Activated CD4-positive, alpha-beta T cell treated with anti-CD3 and anti-CD28 coated beads for 1 hour (primary cell): ENCODE measurements at places on chromosomes 2 and 18.
A peak's percentile ranks its signal among the peaks of the same experiment; 100 is the strongest.

DNA sequence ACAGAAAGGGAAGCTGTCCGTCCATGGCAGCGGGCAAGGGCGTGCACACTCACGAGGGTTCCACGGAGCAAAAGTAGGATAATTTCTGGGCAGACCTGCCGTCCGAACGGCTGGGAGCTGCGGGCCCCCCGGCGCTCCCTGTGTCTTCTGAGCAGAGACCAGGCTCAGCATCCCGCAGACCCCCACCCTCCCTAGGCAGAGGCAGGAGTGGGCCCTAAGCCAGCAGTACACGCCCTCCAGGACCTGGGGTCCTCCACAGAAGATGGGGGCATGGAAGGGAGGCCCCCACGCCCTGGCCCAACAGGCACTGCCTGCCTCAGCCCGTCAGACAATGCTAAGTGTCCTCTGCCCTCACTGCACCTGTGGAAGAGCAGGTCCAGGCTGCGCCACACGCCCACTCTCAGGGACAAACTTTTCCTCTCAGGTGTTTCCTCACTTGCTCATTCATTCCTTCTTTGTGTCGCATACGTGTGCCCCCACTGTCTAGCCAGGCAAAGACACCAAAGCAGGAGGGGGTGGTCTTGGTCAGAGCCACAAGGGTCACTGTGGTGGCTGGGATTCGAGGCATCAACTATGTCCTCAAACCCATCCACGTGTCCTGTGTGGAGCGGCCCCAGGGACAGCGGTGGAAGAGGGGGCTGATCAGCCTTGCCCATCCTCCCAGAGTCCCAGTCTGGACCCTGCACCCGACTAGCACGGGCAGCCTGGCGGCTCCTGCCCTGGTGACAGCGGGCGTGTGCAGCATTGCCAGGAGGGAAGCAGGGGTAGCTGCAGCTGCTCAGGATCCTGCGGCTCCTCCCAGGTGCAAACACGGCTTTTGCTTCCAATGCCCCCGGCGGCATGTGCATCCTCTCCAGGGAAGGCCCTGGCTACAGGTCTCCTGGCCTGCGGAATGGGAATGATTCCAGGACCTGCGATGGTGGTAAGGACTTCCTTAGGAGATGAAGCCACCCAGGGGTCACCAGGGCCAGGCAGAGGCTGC is 2.4 kb upstream of the GPC1 start:
- no peak for DNase-seq

DNA sequence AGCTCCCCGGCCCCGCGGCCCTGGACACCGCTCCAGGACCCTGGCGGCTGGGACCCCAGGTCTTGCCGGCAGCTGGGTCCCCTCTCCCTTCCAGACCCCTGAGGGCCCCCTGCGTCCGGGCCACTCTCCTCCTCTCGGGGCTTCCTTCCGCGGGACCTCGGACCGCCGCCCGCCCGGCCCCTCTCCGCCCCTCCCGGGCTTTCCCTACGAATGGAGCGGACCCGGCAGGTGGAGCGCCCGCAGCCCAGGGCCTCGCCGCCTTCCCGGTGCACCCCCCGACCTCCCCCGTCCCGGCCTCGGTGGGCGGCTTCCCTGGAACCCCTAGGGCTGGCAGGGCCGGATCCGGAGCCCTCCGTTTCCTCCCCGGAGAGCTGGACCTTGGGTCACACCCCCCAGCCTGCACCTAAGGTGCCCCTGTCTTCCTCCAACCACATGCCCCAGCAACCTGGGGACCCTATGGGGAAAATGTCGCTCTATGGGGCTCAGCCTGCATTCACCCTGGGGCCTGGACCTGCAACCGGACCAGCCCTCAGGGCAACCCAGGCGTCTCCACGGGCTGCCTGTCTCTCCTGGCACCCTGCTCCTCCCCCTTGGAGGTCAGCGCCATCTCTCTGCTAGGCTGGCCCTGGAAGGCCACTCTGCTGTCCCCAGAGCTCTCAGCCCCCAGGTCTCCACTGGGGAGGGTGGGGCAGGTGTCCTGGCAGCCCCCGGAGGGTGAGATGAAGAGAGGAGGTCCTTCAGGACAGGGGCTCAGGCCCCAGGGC is 730 bp downstream of the B3GNT7 start:
- no peak for DNase-seq

DNA sequence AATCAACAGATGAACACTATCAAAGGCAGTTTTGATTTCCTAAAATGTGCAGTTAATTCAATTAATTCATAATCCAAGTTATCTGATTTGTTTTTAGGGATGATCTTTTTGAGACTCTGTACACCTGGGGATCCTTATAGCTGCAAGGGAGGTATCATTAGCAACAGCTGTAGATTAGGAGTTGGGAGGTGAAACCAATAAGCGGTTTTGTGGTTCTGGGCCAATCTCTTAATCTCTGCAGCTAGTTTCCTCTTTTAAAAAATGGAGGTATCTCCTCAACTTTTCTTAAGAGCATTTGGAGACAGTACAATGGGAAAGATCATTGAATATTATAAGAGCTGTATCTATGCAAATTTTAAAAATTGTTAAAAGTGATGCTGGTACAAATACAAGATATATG is 126.0 kb downstream of the MC4R start:
- DNase-seq = no peak

GRCh38 chr18:40955351-40955750 is 999.7 kb upstream of the PIK3C3 start:
- DNase-seq = no peak

DNA sequence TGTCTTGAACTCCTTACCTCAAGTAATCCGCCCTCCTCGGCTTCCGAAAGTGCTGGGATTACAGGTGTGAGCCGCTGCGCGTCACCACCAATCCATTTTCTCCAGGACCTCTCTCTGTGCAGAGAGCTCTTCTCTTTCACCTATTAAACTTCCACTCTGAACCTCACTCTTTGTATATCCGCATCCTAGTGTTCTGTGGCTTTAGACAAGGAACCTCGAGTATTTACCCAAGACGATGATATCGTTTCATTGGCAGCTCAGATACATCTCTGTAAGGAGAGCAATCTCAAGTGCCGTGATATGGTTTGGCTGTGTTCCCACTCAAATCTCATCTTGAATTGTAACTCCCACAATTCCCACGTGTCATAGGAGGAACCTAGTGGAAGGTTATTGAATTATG is 15.1 kb upstream of the WDR33 start:
- no peak for DNase-seq

- DNase-seq = no peak
These were observed 176.1 kb upstream of the ZFP36L2 start for GRCh38 chr2:43402452-43402937.

DNA sequence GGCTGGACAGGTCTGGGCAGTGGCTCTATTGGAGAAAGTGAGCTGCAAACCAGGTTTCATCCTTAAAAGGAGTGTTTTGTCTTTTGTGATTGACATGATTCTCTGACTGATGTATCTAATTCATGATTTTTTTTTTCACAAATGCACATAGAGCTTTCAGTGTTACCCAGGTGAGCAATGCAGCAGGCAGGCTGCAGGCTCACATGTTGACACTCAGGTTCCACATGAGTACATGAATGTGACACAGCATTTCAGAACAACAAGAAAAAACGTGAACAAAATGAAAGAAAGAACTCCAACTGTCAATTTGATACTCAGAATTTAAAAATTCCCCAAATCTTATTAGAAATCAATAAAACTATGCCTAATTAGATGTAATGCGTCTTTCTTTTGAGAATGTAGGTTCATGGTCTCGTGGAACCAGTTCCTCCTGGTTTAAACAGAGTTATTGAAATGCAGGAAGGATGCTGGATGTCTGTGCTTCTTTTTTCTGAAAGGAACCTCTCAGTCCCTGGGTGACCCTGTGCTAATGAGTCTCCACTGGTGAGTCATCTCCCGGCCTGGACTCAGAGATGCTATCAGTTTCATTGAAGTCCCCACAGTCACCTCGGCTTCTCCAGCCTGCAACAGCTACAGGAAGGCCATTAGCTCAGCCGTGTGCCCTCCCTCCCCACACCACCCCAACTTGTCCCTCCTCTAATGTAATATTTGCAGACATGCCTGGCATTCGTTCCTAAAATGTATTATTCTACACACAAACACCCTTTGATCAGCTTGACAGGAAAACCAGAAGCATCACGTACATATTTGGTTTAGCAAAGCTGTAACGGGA is 430.4 kb downstream of the LPIN1 start:
- DNase-seq = no peak

- DNase-seq = no peak
These were observed 24.1 kb downstream of the TFPI start for GRCh38 chr2:187529977-187530721.

DNA sequence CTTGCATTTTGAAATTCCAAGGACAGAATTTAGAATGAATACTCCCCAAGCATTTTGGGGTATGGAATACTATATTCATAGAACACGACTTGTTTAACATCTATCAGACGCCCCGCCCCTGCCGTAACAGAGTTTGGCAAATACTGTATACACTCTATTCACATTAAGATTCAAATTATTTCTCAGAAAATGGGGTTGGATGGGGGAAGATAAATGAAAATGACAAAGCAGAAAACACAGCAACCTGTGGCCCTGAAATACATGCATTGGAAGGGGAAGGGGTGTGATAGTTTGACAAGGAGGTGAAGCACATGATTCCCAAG is 634.6 kb upstream of the SLC39A10 start:
- no peak for DNase-seq

GRCh38 chr2:38947241-38948239 is 57.9 kb downstream of the ARHGEF33 start:
- peak; percentile 34 for DNase-seq

- no peak for DNase-seq
These were observed 29.7 kb downstream of the IKZF2 start for GRCh38 chr2:213121690-213122089.

DNA sequence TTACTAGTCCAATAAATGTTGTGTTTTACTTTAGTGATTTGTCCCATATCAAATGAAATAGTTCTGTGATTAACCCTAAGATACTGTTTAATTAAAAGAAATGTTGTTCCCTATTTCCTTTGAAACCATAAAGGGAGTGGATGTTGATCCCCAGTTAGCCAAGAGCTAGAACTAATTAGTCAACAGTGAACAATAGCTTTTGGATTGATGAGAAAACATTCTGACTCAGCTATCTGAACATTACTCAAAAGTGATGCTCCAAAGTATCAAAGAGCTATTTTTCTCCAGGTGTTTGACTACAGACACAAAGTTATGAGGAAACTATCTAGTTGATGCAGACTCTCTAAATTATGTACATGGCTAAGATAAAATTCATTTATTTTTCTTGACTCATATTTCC is 7.3 kb upstream of the FEZ2 start:
- no peak for DNase-seq

DNA sequence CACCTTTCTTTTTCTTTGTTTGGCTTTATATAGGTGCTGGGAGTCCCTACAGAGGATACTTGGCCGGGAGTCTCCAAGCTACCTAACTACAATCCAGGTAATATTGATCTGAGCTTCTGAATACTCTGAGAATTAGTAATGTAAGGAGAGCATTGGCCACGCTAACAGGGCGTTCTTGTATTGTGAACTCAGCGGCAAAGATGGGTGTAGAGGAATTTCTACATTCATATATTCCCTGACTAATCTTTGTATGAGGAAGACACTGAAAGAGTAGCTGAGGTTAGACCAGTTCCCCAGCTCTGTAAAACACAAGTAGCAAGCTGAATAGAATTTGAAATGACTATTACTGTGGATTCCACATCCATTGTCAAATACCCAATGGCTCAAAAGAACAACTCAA is 48.5 kb downstream of the CDK15 start:
- no peak for DNase-seq

DNA sequence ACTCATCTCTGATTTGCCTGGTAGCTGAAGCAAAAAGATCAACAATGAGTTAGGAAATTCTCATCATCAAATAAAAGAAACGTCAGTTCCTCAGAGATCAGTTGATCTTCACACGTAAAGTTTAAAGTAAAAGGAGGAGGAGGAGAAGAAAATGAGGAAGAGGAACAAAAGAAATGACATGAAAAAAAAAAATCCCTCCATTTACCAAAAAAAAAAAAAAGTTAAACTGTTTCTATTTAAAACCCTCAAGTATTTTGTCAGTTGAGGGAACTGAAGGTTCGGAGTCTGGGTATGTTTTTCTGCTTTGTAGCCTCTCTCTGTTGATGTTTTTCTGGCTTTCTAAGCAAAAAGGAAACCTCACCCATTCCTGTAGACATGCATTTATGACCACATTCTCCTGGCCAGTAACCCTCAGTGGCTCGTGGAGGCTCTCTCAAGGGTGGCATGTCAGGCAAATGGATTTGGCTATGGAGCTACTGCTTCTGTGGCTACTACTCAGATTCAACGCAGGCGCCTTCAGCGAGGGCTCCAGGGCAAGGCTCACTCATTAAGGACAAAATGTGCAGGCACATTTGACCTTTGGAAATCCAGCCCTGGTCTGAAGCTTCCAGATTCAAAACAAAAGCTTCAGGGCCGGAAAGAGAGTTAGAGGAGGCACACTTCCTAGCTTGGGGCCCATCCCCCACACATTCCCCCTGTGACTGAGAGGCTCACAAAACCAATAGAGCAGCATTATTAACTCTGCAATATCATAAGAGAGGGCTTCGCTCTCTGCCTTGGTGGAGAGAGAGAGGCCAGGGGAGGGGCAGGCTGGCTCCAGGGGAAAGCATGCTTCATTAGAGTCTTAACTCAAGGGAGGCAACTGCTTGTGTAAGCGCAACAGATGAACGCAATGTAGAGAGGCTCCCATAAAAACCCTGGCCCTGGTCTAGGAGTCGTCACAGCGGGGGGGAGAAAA is 22.3 kb downstream of the KLF7 start:
- DNase-seq = peak; percentile 21

GRCh38 chr2:209584915-209585314 is 161.1 kb downstream of the MAP2 start:
- no peak for DNase-seq

GRCh38 chr2:216777637-216778273 is 82.1 kb downstream of the TNP1 start:
- no peak for DNase-seq

DNA sequence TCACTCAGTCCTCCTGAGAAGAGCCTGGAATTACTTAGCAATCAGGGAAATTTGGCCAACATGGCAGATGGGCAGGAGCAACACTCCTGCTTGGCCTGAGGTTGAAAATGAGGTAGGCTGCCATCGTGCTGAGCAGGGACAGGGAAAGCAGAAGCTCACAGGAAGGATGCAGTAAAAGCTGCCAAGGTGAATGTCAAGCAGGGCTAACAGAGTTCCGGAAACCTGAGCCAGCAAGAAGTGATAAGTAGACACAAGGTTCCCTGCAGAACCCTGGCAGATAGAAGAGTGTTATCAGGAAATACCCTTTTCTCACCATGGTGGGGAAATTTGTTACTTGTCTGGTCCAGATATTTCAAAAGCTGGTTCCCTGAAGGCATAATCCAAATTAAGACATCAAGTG is 454.3 kb upstream of the MEX3C start:
- DNase-seq = no peak

- no peak for DNase-seq
These were observed 143.1 kb upstream of the FBXO11 start for GRCh38 chr2:48049371-48049770.

- no peak for DNase-seq
These were observed 39.4 kb upstream of the WIPF1 start for GRCh38 chr2:174636987-174637386.
